ENCODE measurements at places on chromosomes 4 and X.

DNA sequence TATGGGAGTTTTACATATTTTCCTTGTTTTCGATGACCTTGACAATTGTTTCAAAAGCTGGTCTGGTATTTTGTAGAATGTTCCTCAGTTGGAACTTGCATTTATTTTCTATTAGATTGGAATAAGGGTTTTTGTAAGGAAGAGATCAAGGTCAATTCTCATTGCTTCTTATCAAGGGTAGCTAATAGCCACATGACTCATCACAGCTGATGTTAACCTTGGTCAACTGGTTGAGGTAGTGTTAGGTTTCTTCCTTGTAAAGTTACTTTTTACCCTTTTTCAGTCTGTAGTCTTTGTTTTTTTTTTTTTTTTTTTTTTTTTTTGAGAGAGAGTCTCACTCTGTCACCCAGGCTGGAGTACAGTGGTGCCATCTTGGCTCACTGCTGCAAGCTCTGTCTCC lies 257.2 kb downstream of the SNCA start:
- DNase-seq = no peak

DNA sequence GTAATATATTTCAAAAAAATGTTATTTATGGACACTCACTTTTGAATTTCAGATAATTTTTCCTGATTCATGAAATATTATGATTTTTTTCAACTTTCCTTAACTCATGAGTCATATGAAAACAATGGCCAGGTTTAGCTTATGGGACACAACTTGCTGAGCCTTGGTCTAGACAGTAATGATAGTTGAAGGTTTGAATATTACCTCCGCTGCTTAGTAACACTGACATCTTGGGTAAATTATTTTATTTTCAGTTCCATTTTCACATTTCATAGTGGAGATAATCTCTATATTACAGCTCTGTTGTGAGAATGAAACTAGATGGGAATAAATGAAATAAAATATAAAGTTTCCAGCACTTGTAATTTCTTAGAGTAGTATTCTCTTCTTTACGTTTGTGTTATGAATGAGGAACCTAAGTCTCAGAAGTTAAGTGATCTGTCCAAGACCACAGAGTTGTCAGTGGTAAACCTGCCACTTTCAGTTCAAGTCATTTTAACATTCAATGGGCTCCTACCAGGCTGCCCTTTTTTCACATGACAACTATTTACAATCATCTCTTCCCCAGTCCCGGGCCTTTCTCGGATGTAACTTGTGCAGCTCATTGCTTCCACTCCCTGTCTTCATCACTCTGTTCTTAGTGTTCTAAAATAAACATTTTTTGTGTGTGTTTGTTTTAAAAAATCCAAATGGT lies 46.8 kb upstream of the GC start:
- no peak for DNase-seq

- DNase-seq = no peak
These were observed 236.1 kb downstream of the FBXO8 start for GRCh38 chr4:174047363-174047762.

- DNase-seq = no peak
These were observed 52.7 kb upstream of the NEIL3 start for GRCh38 chr4:177256950-177257349.

GRCh38 chrX:87434618-87435017 lies 83.0 kb upstream of the KLHL4 start:
- no peak for DNase-seq

DNA sequence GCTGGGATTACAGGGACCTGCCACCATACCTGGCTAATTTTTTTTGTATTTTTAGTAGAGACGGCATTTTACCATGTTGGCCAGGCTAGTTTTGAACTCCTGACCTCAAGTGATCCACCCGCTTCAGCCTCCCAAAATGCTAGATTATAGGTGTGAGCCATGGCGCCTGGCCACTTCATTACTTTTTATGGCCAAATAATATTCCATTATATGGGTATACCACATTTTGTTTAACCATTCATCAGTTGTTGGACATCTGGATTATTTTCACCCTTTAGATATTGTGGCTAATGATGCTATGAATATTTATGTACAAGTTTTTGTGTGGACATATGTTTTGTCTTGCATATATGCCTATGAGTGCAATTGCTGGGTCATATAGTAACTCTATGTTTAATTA lies 8.6 kb upstream of the FHIP1A start:
- no peak for DNase-seq

GRCh38 chrX:9566150-9566621 lies 101.3 kb downstream of the TBL1X start:
- DNase-seq = no peak

GRCh38 chrX:41722214-41722613 lies 1.8 kb upstream of the GPR82 start:
- DNase-seq = no peak

- no peak for DNase-seq
These were observed 145.9 kb upstream of the NLGN4X start for GRCh38 chrX:6374556-6374955.

DNA sequence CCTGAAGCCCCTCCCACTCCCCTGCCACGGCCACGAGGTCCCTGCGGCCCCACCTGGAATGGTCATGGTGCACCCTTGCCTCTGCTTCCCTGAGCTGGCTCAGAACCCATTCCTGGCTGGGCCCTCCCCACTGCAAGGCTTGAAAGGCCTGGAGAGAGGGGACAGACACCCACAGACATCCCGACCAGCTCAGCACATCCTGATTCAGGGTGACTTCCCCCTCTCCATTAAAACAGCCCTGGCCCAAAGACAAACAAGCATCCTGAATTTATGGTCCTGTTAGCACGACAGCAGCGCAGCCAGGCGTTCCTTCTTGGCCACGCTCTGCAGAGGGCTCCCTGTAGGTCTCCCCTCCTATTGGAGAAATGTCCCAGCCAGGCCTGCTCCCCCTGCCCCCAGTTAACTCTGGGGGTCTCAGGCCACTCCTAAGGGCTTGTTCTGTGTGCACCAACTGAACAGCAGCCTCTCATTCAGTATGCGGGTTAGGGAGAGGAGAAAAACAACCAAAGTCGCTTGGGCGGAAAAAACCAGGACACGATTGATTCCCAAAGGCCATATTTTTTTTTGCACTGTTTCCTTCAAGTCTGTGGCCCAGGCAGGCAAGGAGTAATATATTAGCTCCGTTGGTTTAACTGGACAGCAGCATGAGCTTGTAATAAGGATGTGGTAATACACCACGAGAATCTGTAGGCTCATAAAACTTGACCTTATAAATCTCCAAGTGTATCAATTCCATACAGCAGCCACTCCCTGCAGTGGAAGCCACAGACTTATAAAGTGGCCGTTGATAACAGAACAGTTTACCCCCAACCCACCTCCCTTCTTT lies 106.7 kb upstream of the MSX1 start:
- DNase-seq = no peak

DNA sequence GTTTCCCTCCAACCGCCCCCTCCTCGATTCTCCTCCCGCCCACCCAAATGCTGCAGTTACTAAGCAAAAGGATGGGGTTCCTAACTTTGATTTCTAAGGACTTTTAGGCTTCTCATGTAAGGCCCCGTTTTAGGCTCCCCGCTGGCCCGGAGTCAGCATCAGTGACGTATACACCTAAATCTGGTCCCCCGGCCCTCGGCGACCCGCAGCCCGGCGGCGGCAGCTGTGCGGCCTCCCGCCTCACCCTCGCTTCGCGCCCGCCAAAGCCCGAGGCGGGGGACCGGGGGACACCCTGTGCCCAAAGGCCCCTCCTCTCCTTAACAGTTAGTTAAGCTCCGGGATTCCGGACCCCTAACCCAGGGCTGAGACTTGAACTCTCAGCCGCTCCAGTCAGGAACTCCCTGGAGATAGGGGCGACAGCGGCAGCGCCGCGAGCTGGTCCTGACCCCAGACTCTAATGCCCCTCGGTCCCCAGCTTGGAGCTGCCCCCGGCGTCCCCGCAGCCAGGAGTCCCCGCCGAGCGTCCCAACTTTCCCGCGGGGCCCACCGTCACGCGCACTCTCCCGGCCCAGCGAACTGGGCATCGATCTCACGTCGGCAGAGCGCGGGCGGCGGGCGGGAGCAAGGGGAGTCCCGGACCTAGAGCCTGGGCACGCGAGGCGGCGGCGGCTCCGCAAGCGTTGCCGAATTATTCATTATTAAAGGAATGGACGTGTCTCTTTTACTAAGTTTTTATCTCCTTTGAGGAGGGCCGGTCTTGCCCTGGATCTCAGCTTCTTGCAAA lies 1.5 kb upstream of the NR3C2 start:
- peak; percentile 26 for DNase-seq

GRCh38 chrX:19924285-19924684 lies 36.9 kb upstream of the SH3KBP1 start:
- DNase-seq = no peak

GRCh38 chr4:17811078-17811603 lies 362 bp downstream of the NCAPG start:
- no peak for DNase-seq

DNA sequence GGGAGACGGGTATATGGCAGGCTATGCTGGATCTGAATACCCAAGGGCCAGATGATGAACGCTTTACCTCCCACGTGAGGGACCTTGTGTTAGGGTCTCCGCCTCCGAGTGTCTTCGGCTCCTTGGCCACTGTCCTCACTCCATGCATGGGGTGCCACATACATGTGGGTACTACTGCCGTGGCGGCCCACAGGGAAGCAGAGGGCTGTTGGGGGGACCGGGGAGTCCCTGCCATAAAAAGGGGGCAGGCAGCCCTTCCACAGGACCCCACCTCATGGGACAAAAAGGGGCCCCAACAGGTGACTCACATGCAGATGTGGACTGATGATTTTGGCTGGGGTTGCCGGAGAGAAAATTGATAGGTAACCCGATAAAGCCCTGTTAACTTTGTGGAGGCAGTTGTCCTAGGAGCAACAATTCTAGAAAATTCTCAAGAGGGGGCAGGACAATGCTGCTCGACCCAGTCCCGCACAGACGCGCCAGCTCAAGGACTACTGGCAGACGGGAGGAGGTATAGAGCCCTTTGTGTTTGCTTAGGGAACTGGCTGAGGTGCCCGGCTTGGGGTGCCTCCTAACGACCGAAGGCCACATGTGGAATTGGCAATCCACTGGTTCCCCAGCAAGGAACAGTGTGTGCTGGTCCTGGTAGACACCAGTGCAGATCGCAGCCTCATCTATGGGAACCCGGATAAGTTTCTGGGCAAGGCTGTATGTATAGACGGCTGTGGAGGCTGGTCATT lies 695.7 kb upstream of the AGA start:
- DNase-seq = no peak

DNA sequence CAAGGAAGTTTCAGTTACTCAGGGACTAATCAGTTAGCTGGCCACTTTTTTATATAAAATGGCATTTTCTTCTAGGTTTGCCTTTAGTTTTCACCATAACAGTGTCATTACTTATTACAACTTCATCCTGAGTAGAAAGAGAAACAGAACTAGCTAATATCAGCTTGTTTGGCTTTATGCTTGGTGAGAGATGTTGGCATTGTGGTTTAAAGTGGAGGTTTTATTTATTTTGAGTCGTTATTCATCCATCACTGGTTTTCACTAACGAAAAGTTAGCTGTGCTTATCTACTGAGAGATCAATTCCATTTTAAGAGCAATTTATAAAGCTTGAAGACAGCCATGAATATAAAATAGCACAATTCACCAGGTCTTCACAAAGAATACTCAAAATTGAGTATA lies 714.5 kb downstream of the GRID2 start:
- no peak for DNase-seq

- DNase-seq = no peak
These were observed 534.0 kb downstream of the ANKRD50 start for GRCh38 chr4:124178449-124179021.

GRCh38 chr4:83192634-83193033 lies 78.1 kb upstream of the PLAC8 start:
- DNase-seq = no peak

DNA sequence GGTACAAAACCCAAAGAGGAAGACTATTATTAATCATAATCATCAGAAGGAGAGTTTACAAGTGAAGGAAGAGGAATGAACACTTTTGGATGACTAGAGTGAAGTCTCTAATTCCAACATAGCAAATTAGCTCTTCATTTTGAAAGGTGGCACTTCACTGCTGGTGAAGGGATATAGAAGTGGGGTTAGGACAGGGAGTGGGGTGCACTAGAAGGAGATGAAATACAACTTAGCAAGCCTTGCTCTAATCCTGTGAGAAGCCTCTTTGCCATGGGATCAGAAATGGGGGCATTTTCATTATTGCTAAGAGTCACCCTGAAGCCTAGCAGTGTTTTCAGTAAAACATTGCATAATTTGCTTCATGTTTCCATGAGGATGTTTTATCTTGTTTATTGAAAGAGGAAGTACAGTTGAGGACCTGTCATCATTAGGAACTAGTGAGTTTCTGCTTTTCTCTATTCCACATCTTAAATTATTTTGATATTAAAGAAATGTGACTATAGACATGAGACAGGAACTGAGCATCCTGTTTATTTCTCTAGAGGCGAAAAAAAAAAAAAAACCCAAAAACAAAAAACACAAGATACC lies 9.3 kb upstream of the GRPR start:
- DNase-seq = no peak

GRCh38 chrX:22594766-22595165 lies 322.1 kb downstream of the CBLL2 start:
- no peak for DNase-seq

DNA sequence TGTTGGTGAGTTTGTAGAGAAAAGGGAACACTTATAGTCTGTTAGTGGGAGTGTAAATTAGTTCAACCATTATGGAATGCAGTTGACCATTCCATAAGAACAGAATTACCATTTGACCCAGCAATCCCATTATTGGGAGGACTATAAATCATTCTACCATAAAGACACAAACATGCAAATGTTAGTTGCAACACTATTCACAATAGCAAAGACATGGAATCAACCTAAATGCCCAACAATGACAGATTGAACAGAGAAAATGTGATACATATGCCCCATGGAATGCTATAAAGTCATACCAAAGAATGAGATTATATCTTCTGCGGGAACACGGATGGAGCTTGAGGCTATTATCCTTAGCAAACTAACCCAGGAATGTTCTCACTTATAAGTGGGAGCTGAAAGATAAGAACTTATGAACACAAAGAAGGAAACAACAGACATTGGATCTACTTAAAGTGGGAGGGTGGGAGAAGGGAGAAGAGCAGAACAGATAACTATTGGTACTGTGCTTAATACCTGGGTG lies 1819.2 kb upstream of the ADGRL3 start:
- no peak for DNase-seq

DNA sequence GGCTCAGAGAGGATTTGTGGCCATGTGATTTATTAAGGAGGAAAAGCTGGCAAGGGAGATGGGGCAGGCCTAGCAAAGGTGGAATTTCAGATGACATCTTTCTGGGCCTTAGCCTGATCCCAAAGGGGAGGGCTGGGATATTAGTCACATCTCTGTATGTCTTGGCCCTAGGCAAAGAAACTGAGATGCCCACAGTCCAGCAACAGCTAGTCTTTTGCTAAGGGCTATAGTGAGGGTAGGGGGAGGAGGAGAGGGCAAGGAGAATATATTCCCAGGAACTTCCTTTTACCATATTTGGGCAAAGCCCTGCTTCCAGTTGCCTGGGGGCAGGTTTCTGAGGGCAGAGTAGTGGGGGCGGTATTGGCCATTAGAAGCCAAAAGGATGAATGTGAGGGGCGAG lies 209.8 kb upstream of the NR3C2 start:
- DNase-seq = no peak

GRCh38 chr4:137640156-137640837 lies 108.0 kb upstream of the PCDH18 start:
- DNase-seq = no peak

All from activated T-helper 9 cell treated with anti-CD3 and anti-CD28 coated beads, Interleukin-2, amount 50 U/mL, for 16 hours (primary cell).